Tibial artery (tissue), 4 donors: ENCODE measurements at places on chromosomes 1 and 21.

DNA sequence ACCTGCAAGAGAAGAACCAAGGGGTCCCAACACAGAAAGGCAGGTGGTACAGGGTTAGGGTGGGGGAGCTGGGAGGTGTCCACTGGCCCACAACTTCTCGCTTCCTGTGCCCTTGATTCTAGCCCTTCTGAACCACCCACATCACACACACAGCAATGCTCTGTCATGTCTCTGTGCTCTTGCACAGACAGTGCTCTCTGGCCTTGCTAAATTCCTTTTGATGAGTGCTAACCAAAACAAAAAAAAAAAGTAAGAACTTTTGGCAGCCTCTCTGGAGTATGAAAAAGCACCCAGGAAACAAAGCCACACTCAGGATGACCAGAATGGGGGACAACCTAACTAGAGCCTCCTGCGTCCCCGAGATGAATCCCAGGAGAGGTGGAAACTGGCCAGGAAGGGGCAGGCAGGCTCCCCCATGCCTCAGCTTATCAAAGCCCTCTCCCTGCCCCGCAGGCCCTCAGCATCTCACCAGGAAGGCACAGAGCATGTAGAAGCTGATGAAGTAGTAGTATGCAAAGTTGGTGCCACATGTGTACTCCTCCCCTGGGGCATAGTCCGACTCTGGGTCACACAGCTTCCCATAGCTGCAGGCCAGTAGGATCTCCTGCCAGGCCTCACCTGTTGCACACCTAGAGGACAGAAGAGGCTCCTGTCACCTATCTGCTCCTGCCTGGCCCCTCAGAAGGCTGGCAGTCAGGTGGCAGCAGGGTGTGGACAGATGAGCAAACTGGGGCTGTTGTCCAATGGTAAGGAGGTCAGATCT is 27.2 kb upstream of the KIF21B start:
- no peaks in the 10 kb centered on the region for H3K27me3 ChIP-seq
- no peak overlapping the region for H3K4me3 ChIP-seq
- H3K4me1 ChIP-seq, result peaks cover 23% of the 10 kb centered on the region
- no peak for DNase-seq
- no peaks in the 10 kb centered on the region for H3K36me3 ChIP-seq

DNA sequence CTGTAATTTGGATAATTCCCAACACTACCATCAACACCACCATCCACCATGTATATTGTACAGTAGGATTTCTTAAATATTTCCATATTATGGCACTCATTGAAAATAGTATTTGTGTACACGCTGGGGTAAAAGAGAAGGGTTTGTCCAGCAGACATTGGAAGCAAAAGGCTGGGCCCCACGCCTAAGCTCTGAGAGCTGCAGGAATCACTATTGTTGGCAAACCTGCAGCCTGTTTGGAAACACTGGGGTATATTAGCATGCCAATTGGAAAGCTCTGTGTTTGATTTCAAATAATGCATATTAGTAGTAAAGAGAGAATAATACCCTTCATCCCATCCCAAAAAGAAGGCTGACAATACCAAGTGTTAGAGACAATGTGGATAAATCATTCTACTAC is 81.5 kb upstream of the DPYD start:
- no peaks in the 10 kb centered on the region for H3K4me1 ChIP-seq
- no peak overlapping the region for H3K4me3 ChIP-seq
- no peak for DNase-seq
- no peaks in the 10 kb centered on the region for H3K36me3 ChIP-seq

GRCh38 chr1:93695411-93696005 is 13.9 kb upstream of the BCAR3 start:
- H3K27ac ChIP-seq, result no peak overlapping the region
- no peaks in the 10 kb centered on the region for H3K27me3 ChIP-seq
- peaks cover 31% of the 10 kb centered on the region for H3K4me1 ChIP-seq
- no peaks in the 10 kb centered on the region for H3K36me3 ChIP-seq
- DNase-seq, result no peak
- no peak overlapping the region for H3K4me3 ChIP-seq

- peaks cover 7% of the 10 kb centered on the region for H3K36me3 ChIP-seq
- DNase-seq, result no peak
- H3K4me1 ChIP-seq, result no peaks in the 10 kb centered on the region
- no peak overlapping the region for H3K4me3 ChIP-seq
- no peaks in the 10 kb centered on the region for H3K27me3 ChIP-seq
Measured at GRCh38 chr1:89609781-89610456, 23.0 kb upstream of the LRRC8C start.

DNA sequence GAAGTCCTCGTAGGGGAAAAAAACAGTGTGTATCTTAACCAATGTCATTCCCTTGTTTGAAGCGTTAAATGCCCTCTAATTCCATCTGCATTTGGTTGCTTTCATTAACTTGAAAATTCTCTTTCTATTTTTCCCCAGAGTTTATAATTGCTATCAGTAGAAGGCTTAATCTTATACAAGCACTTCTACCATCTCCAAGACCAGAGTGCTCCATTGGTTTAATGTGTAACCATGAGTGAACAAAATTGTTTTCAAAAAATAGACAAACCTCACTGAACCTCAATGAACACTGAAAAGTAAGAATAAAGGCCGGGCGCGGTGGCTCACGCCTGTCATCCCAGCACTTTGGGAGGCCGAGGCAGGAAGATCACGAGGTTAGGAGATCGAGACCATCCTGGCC is 141.3 kb downstream of the RGS7 start:
- no peak overlapping the region for H3K27ac ChIP-seq
- DNase-seq, result no peak
- no peaks in the 10 kb centered on the region for H3K27me3 ChIP-seq
- no peak overlapping the region for H3K4me3 ChIP-seq

DNA sequence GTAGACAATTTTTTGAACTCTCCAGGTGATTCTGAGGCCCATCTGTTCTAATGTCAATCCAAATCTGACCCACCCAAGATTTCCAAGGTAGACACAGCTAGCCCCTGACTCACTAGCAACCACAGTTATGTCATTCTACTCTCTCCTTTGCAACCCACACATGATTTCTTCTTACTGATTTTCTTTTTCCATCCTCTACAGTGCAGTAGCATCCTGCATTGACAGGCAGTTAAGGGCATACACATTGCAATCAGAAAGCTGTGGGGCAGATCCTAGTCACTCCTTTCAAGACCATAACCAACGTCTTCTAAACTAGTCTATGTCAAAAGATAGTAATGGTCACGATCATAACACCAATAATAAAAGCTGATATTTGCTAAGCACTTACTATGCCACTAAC is 54.2 kb downstream of the JAK1 start:
- H3K36me3 ChIP-seq, result no peaks in the 10 kb centered on the region
- no peaks in the 10 kb centered on the region for H3K27me3 ChIP-seq
- no peak for DNase-seq

- no peak for DNase-seq
- H3K27me3 ChIP-seq, result no peaks in the 10 kb centered on the region
- H3K27ac ChIP-seq, result no peak overlapping the region
- H3K36me3 ChIP-seq, result no peaks in the 10 kb centered on the region
- no peaks in the 10 kb centered on the region for H3K4me1 ChIP-seq
- H3K4me3 ChIP-seq, result no peak overlapping the region
Measured at GRCh38 chr1:58911841-58912499, 128.1 kb upstream of the JUN start.

DNA sequence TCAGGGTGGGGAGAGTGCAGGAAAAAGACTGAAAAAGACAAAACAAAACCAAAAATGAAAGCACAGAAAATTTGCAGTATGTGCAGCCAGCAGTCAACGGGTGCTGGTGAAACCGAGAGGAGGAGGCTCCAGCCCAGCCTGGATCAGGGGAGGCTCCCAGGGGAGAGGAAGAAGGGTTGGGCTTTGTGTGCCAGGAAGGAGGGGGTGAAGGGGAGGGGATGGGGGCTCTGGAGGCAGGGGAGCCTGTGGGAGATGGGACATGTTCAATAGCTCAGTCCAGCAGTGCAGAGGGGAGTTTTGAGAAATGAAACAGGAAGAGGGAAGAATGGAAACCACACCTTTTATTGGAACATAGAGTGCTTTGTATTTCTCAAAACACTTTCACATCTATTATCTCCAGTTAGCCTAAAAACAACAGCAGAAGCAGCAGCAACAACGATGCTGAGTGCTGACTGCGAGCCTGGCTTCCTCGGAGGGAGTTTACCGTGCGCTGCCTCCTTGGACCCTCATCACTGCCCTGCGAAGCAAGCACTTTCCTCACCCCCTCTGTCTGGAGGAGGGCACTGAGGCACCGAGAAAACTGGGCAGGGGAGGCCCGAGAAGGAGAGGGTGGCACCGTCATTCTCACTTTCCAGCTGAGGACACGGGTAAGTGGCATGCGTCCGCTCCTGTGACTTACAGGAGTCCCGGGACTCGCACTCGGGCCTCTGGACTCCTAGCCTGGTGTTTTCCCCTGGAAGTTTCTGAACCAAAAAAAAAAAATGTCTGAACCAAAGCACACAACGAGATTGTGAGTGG is 62.9 kb downstream of the MDM4 start:
- H3K36me3 ChIP-seq, result no peaks in the 10 kb centered on the region
- H3K27me3 ChIP-seq, result no peaks in the 10 kb centered on the region
- no peak overlapping the region for H3K27ac ChIP-seq
- no peaks in the 10 kb centered on the region for H3K4me1 ChIP-seq
- peak; percentile 62 for DNase-seq

DNA sequence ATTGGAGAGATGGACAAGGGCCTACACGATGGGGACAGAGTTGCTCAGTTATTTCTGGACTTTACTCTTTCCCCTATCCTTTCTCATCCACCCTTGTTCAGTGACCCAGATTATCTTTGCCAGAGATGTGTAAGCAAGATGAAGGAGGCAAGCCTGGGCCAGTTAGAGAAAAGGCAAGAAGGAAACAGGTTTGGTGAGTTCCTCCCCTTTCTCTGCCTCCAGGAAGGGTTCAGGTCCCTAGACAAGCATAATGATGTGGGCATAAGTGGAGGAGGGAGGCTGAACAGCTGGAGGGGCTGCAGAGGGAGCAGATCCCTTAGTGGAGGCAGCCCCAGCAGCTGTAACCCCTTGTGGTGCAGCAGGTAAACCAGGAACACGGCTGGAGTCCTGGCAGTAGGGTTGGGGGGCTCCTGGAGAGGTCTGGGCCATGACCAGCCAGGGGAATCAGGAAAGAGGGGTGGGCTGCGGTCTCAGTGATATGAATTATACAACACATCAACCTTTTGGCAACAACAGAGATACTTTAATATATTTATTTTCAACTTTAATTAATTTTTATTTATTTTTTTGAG is 9.2 kb upstream of the CDC42 start:
- H3K4me3 ChIP-seq, result no peak overlapping the region
- no peak overlapping the region for H3K27ac ChIP-seq
- H3K4me1 ChIP-seq, result no peaks in the 10 kb centered on the region
- no peaks in the 10 kb centered on the region for H3K27me3 ChIP-seq
- DNase-seq, result peak; percentile 38
- no peaks in the 10 kb centered on the region for H3K36me3 ChIP-seq

GRCh38 chr1:78297836-78298235 is 192.9 kb upstream of the PTGFR start:
- no peaks in the 10 kb centered on the region for H3K27me3 ChIP-seq
- H3K36me3 ChIP-seq, result no peaks in the 10 kb centered on the region
- no peaks in the 10 kb centered on the region for H3K4me1 ChIP-seq
- no peak for DNase-seq
- no peak overlapping the region for H3K27ac ChIP-seq
- no peak overlapping the region for H3K4me3 ChIP-seq

DNA sequence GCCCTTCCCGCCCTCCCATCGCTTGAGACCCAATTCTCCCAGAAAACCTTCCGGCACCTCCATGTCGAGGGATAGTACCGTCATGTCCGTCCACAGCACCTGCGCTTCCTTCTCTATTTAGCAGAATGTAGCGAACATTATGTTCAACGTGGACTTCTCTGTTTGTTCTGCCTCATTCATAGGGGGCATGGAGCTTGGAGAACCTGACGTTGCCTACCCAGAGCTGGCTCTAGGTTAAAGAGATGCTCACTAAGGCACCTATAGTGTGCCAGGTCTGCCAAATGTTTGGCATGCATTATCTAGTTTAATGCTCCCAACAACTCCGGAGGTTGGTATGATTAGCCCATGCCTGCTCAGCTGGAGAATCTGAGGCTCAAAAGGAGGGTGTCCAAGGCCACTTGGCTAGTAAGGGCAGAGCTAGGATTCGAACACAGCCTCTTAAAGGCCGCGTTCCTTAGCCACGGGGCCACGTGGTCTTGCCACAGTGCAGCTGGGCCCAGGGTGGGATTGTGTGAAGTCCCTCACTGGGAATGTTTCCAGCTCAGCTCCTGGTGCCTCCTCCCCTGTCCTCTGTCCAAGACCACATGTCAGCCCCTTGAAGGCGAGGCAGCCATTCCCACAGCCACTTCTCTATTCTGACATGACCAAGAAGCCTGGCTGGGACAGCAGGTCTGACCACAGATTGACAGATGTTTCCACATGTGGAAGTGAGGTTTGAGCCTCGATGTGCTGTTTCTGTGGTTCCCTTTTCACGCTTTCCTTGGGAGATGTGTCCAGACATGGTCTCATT is 57.8 kb downstream of the RUNX3 start:
- H3K27me3 ChIP-seq, result no peaks in the 10 kb centered on the region
- DNase-seq, result peak; percentile 63
- H3K4me3 ChIP-seq, result no peak overlapping the region
- H3K27ac ChIP-seq, result no peak overlapping the region
- no peaks in the 10 kb centered on the region for H3K36me3 ChIP-seq

- no peaks in the 10 kb centered on the region for H3K27me3 ChIP-seq
- H3K4me3 ChIP-seq, result no peak overlapping the region
- H3K4me1 ChIP-seq, result peaks cover 22% of the 10 kb centered on the region
- H3K36me3 ChIP-seq, result no peaks in the 10 kb centered on the region
- H3K27ac ChIP-seq, result no peak overlapping the region
Measured at GRCh38 chr1:38875811-38876210, 2.7 kb upstream of the MYCBP start.

GRCh38 chr1:230679825-230680224 is 34.1 kb downstream of the AGT start:
- H3K4me3 ChIP-seq, result no peak overlapping the region
- H3K4me1 ChIP-seq, result no peaks in the 10 kb centered on the region
- DNase-seq, result no peak
- H3K27ac ChIP-seq, result no peak overlapping the region

GRCh38 chr1:111739925-111740765 is 950 bp upstream of the INKA2 start:
- H3K4me1 ChIP-seq, result peaks cover 32% of the 10 kb centered on the region
- H3K27ac ChIP-seq, result peak overlapping the region; percentile 96
- DNase-seq, result peak; percentile 91
- no peaks in the 10 kb centered on the region for H3K27me3 ChIP-seq
- no peaks in the 10 kb centered on the region for H3K36me3 ChIP-seq

DNA sequence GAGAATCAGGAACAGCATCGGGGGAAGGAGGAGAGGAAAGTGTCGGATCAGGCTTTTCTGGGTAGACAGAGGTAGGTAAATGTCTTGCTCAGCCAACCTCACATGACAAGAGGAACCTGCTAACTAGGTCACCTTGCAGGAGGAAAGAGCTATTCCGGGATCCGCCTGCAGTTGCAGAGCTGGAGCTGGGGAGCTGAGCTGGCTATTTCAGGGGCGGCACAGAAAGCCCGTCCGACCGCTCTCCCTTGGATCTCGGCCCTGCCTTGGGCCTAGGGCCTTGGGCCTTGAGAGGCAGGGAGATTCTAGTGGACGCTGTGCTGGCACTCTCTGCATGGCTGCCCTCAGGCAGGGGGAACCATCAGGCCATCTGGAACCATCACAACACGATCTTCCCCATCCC is 56.5 kb upstream of the CTPS1 start:
- H3K36me3 ChIP-seq, result no peaks in the 10 kb centered on the region
- H3K4me3 ChIP-seq, result no peak overlapping the region
- no peaks in the 10 kb centered on the region for H3K27me3 ChIP-seq
- H3K4me1 ChIP-seq, result peaks cover 6% of the 10 kb centered on the region
- no peak for DNase-seq
- no peak overlapping the region for H3K27ac ChIP-seq

GRCh38 chr1:74266001-74266400 is 30.8 kb downstream of the TNNI3K start:
- no peak overlapping the region for H3K4me3 ChIP-seq
- H3K4me1 ChIP-seq, result no peaks in the 10 kb centered on the region
- DNase-seq, result no peak
- no peaks in the 10 kb centered on the region for H3K36me3 ChIP-seq
- no peak overlapping the region for H3K27ac ChIP-seq
- no peaks in the 10 kb centered on the region for H3K27me3 ChIP-seq
